ENCODE measurements at places on chromosomes 7 and 10.

DNA sequence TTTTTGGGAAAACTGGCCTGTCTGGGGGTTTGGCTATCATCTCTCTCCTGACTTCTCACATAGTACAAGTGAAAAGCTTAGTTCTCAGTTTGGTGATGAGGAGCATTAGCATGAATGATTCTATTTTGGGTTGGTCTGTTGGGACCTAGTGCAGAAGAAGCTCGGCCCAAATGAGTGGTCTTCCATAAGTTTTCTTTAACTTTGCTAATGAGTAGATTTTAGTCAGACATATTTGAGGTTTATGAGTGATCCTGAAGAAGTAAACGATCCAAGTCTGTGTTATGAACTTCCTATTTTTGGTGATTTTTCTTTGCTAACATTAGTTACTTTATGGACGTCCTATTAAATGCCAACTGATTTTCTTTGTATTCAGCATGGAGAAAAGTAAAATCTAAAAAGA is 51.7 kb upstream of the CALD1 start:
- no peak for DNase-seq

DNA sequence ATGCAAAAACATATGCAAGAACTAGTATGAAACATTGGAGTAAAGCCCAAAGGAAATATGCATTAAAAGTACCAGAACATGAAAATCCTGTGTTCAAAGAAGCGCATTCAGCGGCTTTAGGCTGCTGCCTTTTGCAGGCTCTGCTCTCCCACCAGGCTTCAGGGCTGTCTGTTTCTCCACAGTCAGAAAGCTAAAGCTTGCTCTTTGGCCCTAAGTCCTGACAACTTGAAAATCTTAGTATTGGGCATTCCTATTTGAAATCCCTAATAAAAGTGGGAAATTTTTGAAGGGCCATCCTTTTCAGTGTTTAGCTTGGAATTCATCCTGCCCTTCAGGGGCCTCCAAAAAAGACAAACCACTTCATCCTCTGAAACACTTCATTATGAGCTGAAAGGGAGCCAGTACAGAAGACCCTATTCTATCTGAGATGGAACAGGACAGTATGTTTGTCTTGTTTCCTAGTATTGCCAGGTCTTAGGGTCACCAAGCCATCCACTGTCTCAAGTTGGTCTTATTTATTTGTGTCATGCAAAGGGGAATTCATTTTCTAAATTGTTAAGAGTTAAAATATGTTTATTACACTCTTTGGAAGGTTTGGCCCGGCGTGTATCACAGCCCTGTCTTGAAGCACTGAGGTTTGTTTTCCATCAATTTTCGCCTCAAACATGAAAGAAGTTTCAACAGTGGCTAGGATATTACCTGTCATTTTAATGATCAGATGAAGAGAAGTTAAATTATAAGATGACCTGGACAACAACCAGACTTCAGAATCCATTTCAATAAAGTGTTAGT is 326.3 kb upstream of the BMPER start:
- DNase-seq: no peak

DNA sequence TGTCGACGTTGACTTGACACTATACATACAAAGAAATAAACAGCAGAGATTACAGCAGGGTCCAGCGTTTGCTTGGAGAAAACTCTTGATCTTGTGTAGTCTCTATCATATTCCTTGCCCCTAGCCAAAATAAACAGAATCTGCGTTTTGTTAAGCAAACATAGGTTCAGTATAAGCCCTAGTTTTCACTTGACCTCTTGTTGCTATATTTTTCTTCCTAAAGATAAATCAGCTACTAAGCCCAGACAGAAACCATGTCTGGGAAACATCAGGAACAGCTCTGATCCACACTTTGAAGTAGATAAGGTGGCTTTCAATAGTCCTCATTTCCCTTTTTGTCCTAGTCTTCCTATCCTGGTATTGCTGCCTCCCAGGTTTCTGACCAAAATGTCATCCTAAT is 328.2 kb upstream of the MAGI2 start:
- DNase-seq: no peak

GRCh38 chr10:128572696-128573095 is 446.5 kb upstream of the MKI67 start:
- DNase-seq: no peak

GRCh38 chr10:9126728-9127127 is 1072.2 kb downstream of the GATA3 start:
- no peak for DNase-seq

DNA sequence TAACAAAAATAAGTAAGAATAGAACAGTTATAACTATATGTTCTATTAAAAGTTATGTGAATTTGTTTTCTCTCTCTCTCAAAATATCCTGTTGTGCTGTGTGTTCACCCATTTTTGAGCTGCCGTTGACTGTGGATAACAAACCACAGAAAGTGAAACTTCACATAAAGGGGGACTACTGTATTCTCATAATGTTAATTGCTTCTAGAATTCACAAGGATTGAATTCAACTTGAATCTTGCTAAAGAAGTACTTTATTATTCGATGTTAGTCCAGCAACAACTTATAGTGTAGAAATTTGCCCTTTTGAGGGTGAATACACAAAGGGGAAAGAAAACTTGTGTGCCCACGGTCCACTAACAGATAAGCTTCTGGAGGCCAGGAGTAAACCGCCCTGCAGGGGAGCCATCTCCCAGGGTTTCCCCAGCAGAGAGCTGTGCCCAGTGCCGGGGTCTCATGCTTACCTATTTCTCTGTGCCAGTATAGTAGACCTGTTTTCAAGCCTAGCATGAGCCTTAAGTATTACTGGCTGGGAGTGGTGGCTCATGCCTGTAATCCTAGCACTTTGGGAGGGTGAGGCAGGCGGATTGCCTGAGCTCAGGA is 87.1 kb downstream of the KAT6B start:
- no peak for DNase-seq

- peak; percentile 2 for DNase-seq
Observed at GRCh38 chr10:98309366-98310355, 41.7 kb upstream of the LOXL4 start.

- DNase-seq: no peak
Observed at GRCh38 chr7:87645446-87645845, 17.2 kb downstream of the RUNDC3B start.

- DNase-seq: no peak
Observed at GRCh38 chr7:155343661-155344121, 46.0 kb downstream of the INSIG1 start.

DNA sequence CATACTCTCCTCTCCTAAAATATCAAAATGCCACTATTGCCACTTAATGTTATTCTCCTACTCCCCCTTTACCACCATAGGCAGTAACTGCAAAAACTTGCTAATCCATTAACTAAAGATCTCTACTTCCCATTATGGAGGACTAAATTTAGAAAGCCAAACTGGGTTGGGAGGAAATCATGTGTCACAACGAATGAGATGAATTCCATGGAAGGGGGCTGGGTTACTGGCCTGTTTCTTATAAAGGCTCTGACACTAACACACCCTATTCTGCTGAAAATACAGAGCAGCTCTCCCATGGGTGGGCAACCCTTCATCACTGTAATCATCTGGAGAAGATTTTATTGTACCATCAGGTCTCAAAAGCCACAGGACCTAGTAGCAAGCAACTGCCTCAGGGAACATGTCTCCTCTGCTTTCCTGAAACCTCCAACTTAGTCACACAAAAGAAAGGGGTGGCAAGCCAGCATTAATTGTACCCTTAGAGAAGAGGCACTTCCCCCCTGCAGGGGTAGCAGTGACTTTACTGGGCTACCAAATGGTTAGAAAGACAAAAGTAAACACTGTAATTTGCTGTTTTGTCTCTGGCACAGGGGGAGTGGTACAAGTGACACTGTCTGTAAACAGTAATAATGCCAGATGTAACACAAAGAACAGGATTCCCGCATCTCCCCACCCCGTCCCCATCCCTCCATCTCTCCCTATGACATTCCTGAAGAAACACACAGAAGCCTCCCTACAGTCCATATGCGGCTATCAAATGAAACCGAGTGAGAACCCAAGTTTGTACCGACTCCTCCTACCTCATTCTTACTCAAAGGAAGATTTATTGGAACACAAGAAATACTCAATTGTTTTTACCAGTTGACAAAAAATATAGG is 81.6 kb downstream of the ARMH3 start:
- no peak for DNase-seq

GRCh38 chr10:61047081-61047480 is 103.1 kb upstream of the RHOBTB1 start:
- DNase-seq: no peak

GRCh38 chr10:125294109-125294508 is 133.7 kb upstream of the CTBP2 start:
- DNase-seq: no peak

GRCh38 chr7:70477036-70478010 is 654.6 kb upstream of the GALNT17 start:
- DNase-seq: no peak

DNA sequence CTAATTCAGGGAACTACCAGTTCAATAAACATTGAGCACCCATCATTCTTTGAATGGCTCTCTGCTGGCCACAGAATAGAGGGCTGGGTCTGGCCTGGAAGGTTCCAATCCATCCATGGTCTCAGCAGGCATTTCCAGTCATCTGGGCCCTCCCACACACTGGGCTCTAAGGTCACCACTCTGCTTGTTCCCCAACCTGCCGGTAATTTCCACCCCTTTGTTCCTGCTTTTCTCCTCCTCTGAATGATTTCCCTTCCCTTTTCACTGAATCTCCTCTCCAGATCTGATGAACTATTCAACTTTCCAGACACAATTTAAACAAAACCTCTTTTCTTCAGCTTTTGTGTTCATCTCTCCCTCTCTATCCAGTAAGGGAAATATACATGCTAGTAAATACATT is 2.6 kb downstream of the BZW2 start:
- DNase-seq: no peak

GRCh38 chr7:56092789-56093531 is at the start of gene PHKG1:
Gene PHKG1 (minus strand): TSS chr7:56092952. CDS start chr7:56088941, 4,011 bp downstream.
- no peak for DNase-seq

DNA sequence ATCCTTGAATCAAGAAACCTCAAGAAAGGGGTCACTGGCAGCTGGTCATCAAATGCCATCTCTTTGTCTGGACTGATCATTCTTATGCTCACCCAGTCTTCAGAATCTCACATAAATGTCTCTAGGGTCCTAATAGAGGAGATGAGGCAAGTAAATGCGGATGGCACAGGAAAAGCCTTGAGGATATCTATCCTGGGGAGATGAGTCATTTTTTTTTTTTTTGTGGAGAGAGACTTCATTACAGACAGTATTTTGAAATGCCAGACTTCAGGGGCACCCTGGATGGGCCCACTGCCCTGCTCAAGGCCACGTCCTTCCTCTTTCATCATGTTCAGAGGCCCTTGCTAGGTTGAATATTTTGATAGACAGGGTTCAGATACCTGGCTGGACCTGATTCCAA is 19.5 kb upstream of the PLPP4 start:
- no peak for DNase-seq

GRCh38 chr7:104156842-104157277 is 51.0 kb downstream of the ORC5 start:
- no peak for DNase-seq

DNA sequence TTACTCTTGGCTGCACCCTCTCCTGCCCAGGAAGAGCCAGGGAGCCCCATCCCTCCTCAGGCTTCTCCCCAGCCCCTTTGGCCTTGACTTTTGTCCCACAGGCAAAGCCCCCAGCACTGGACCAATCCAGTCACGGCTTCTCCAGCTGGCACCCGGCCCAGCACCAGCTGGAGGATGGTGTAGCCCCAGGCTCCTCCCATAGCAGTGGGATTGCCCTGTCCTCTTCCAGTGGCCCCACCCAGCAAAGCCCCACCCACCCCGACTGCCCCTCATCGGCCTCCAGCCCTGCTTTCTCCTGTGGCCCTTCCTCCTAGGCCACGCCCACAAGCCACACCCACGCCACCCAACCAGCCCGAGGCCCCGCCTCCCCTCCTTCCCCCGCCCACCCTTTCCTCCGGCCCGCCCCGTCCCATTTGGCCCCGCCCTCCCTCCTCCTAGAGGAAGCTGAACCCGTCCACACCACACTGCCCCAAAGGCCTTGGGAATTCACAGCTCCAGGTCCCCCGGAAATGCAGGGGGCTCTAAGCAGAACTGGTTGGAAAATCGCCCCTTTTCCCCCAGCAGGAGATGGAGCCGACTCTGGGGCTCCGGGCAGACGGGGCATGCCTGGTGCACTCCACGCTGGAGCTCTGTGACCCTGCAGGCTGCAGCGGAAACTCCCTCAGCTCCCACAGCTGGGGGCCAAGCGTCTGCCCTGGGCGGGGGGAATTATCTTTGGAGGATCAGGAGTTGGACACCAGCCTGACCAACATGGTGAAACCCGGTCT is 25.2 kb downstream of the GET4 start:
- no peak for DNase-seq

GRCh38 chr10:77524281-77524711 is 113.3 kb downstream of the KCNMA1 start:
- no peak for DNase-seq

DNA sequence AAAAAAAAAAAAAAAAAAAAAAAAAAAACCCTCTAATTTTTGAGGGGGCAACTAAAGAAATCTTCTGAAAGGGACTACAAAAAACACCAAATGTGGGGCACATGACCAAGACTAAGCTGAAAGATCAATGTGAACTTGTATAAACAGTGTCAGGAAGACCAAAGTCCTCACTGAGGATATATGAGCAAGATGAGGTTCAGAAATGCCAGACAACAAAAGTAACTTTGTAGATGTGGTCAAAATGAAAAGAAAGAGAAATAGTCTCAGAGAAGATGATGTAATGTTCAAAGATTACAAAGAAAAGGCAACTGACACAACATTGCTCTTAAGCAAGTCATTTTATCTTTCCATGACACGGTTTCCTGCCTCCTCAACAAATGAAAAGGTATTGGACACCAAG is 48.7 kb upstream of the PTPRZ1 start:
- no peak for DNase-seq

- DNase-seq: no peak
Observed at GRCh38 chr10:24715246-24715769, 8.4 kb downstream of the ARHGAP21 start.

DNA sequence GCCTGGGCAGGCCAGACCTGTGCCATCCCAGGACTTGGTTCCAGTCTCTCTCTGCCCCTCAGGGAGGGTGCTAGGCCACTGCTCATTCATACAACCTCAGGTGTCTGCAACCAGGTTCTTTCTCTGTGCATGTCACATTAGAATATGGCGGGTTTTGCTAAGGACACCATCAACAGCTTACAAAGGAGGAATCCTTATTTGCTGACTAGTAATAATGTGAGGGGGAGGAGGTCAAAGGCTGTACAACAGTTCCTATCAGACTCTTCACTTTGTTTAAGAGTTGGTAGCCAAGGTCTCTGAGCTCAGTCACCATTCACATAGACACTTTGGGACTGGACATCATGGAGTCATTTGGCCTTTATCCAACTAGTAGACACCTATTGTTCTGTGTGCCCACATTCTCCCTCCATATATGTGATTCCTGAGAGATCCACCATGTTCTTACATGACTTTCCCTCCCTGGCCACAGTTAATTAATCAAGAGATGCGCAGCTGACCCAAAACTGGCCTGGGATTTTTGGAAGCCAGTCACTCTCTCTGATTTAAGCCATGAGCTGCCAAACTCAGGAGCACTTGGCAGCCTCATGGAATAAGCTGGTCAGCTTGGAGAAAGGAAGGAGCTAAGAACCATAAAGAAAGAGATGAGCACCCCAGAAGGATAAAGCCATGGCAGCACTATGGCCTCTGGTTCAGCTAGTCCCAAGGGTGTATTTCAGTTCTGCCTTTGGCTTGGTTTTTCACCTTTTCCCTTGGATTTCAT is 51.2 kb downstream of the DPCD start:
- DNase-seq: no peak

GRCh38 chr7:158687406-158687805 is 17.2 kb downstream of the NCAPG2 start:
- DNase-seq: no peak

Data from stimulated activated CD4-positive, alpha-beta T cell treated with anti-CD3 and anti-CD28 coated beads, Interleukin-12 subunit alpha, Interleukin-12 subunit beta, amount 100 ng/mL, for 24 hours (primary cell).